ENCODE measurements at places on chromosomes 4 and X.

DNA sequence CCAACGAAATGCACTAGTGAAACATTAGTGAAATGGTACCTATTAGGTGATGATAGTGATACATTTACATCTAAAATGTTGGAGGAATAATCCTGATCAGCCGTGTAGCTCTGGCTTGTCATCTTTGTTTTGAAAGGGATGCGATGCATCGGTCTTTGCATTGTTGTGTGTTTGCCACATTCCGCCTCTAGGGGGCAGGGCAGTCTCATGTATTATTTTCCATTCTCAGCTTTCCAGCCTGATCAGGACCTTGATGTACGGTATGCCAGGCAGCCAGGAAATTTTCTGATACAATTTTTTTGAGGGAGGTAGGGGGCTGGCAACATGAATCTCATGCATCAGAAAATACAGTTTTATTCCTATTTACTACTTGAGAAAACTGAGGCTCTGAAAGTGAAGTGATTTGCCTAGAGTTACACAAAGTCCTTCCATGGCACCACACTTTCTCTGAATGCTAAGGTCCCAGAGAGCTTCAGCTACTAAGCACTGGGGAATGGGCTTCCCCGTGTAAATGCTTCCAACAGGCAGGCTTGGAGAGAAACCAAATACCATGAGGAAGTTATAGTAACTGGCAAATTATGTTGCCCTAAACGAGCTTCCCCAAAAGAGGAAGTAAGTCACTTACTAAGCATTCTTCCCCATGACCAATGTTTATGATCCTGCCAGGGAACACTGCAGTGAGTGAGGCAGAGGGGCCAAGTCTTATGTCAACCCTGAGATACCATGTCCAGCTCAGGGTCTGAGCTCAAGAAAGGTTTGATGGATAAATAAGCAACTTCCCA is 31.8 kb upstream of the IQSEC2 start:
- DNase-seq: peak; percentile 19

- DNase-seq: no peak
These were observed 113.4 kb downstream of the ZNF827 start for GRCh38 chr4:145825255-145825654.

DNA sequence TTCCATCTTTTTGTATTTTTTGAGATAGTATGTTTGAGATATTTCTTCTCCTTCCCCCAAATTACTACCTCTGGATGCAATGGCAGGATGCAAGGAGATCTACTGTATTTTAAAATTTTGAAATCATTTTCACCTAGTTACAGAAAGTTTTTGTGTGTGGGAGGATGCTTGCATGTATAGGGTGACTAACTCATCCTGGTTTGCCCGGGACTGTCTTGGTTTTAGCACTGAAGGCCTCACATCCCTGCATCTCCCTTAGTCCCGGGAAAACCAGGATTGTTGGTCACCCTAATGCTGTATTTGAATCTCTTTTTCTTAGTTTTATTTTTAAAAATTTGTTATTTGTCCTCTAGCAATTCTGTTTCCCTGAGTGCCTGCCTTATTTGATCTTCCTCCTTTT is 12.1 kb downstream of the SUPT20HL2 start:
- DNase-seq: no peak

- no peak for DNase-seq
These were observed 1020.9 kb upstream of the INTU start for GRCh38 chr4:126611900-126612299.

- DNase-seq: no peak
These were observed 423.1 kb upstream of the PITX2 start for GRCh38 chr4:111045992-111046391.

GRCh38 chrX:39766085-39766726 is 331.6 kb downstream of the BCOR start:
- DNase-seq: no peak

- no peak for DNase-seq
These were observed 1.2 kb upstream of the CHRNA9 start for GRCh38 chr4:40333921-40334352.

DNA sequence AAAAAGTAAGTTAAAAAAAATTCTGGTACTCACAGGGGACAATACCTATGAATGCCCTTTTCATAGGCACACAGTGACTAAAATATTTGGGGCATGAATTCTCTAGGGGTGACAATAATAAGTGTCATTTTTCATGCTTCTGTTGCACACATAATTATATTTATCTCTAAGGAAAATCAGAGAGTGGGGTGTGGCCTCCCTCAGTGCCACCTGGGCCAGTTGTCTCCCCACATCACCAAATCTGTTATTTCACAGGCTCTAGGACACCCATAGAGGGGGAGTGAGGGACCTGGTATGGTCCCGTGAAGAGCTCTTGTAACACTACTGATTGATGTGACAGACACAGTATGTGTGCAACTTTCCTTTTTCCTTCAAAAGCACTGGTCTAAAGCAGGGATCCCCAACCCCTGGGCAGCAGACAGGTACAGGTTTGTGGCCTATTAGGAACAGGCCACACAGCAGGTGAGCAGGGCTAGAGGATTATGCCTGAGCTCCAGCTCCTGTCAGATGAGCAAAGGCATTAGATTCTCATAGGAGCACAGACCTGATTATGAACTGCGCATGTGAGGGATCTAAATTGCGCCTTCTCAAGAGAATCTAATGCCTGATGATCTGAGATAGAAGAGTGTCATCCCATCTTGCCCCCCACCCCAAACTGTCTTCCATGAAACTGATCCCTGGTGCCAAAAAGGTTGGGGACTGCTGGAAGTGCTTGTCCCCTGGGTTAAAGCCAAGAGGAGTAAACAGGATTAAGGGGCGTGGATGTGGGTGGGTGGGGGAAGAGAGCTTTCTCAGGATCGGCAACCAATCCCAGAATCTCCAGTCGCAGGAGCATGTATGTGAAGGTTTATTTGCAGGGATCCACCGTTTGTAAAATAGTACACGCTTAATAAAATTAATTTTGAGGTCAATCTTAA is 856 bp downstream of the SLC9B1 start:
- no peak for DNase-seq

DNA sequence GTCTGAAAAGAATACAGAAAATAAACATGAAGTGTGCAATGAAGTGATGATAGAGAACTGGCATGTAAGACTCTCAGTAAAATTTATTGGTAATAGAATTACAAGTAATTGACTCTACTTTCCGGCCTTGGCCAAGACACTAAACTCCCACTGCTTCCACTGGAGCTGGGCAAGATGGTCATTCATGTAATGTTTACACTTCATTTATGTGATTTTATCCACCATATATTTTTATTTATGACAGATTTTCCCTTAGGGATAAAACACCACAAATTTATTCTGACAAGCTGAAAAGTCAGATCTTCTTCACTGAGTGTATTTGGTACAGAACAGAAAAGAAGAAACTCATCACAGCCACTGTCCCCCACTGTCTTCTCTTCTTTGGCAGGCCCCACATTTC is 191.9 kb downstream of the SLC39A8 start:
- DNase-seq: no peak

DNA sequence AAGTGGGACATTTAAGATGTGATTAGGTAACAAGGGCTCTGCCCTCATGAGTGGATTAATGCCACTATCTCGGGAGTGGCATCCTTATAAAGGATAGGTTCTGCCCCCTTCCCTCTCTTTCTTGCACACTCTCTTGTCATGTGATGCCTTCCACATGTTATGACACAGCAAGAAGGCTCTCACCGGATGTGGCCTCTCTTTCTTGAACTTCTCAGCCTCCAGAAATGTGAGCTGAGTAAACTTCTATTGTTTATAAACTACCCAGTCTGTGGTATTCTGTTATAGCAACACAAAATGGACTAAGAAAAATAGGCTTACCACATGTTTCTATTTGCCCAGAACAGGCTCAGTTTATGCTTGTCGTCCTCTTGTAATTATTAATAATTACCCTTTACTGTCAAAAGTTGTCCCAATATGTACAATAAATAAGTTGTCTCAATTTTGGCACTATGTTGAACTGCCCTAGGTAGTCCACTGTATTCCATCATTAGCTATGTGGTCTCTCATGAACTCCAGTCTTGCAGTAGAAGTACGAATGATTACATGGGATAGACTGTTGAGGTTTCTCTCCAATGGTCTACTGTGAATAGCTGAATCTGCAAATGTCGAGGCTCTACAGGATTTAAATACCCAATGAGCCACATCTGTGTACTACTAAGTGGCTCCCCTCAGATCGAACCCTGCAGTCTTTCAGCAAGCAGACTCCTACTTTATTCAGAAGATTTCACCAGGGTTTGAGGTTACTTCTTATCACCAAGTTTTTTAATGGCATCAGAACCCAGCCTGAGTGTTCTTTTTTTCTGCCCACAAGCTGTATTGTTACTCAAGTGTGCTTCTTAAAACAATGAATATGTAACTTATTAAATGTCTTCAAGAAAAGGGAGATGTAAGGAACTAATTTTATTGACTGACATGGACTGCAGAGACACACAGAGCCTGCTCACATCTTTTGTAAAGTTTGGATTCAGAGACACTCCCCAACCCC is 102.0 kb upstream of the LEF1 start:
- no peak for DNase-seq

Data from activated CD8-positive, alpha-beta memory T cell treated with anti-CD3 and anti-CD28 coated beads for 4 hours (primary cell).